ENCODE measurements at places on chromosomes 6 and 20.

GRCh38 chr6:11025921-11026635, 18.0 kb downstream of the ELOVL2 start:
- DNase-seq, result no peak

GRCh38 chr6:25971187-25971821, 8.7 kb downstream of the TRIM38 start:
- peak; percentile 31 for DNase-seq

DNA sequence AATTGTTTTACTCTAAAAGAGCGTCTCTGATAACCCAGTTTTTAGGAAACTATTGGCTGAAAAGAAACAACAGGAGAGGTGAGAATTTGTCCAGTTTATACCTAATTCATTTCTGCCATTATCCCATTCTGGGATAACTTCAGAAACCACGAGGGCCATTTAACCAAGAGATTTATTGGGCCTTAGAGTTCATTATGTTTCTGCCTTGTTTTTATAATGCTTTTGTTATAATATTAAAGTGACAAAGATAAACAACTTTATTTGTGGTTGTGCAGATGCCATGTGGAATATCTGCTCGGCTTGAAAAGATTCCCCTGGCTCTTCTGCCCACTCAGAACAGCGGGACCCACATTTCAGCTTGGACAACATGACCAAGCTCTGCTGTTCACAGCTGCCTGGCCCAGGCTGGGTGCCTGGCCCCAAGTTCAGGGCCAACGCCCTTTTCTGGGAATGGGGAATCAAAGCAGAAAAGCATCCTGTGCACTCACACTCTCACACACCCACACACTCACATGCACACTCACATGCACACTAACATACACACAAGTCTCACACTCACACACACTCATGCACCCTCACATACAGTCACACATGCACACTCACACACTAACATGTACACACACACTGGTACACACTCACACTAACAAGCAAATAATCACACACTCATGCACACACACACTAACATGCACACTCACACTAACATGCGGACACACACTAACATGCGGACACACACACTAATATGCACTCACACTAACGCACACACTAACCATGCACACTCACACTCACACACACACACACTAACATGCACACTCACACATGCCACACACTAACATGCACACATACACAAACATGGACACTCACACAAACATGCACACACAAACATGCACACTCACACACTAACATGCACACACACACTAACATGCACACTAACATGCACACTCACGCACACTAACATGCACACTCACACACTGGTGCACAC, 86.7 kb upstream of the NEDD9 start:
- DNase-seq, result no peak

GRCh38 chr20:63847237-63848002, 13.9 kb upstream of the ABHD16B start:
- DNase-seq, result no peak

- no peak for DNase-seq
Measured at GRCh38 chr6:31009731-31010130, 543 bp upstream of the MUC22 start.

- DNase-seq, result no peak
Measured at GRCh38 chr20:62388839-62389600, 2.1 kb downstream of the RPS21 start.

- no peak for DNase-seq
Measured at GRCh38 chr6:40720375-40720748, 133.2 kb upstream of the LRFN2 start.

DNA sequence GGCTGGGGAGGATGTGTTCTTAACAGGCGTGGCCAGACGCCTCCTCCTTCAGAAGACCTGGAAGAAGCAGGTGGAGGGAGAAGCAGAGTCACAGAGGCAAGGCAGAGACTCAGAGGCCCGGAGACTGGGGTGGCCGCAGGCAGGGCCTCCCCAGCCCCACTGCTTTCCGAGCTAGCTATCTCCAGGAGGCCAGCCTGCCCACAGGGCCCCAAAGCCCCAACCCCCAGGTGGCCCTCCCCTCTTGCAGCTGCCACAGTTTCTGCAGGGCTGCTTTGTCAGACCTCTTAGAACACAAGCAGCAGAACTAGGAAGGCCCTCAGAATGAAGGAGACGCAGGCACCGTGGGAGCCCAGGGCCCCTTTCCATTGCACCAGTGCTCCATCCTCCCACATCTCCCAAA, 69.0 kb upstream of the MLN start:
- no peak for DNase-seq

GRCh38 chr6:159250633-159251032, 81.4 kb downstream of the FNDC1 start:
- DNase-seq, result no peak

- DNase-seq, result no peak
Measured at GRCh38 chr6:79803917-79804316, 143.4 kb downstream of the ELOVL4 start.

- no peak for DNase-seq
Measured at GRCh38 chr6:146595972-146596731, 2.6 kb upstream of the ADGB start.

DNA sequence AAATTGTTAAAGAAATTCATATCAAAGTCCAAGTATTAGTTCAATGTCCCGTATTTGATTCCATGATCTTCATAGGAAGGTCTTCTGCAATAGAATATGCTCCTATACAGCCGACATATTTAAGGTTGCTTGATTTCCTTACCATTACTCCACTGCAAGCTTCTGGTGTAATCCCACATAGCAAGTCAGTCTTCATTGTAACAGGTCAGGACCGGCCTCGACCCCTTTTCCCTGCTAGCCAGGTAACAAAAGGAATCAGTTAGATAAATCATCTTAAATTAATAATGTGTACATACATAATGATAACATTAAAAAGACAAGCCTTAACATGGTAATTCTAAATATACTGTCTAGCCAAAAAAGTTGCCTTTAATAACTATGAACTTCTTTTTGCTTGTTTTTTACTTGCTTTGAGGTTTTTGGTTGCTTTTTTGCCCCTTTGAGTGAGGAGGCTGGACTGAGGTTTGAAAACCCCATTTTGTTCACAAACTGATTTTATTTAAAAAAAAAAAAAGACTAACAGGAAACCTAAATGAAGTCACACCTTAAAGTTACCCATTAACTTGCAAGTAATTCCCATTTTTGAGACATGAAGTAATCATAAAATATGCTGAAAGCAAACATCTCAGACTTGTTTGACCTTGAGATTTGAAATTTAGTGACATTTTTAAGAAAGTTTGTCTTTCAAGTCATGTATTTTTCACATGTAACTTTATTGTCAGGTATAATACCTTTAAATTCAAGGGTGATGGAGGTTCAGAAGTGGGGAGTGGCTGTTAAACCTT, 19.2 kb upstream of the SNX14 start:
- DNase-seq, result no peak

DNA sequence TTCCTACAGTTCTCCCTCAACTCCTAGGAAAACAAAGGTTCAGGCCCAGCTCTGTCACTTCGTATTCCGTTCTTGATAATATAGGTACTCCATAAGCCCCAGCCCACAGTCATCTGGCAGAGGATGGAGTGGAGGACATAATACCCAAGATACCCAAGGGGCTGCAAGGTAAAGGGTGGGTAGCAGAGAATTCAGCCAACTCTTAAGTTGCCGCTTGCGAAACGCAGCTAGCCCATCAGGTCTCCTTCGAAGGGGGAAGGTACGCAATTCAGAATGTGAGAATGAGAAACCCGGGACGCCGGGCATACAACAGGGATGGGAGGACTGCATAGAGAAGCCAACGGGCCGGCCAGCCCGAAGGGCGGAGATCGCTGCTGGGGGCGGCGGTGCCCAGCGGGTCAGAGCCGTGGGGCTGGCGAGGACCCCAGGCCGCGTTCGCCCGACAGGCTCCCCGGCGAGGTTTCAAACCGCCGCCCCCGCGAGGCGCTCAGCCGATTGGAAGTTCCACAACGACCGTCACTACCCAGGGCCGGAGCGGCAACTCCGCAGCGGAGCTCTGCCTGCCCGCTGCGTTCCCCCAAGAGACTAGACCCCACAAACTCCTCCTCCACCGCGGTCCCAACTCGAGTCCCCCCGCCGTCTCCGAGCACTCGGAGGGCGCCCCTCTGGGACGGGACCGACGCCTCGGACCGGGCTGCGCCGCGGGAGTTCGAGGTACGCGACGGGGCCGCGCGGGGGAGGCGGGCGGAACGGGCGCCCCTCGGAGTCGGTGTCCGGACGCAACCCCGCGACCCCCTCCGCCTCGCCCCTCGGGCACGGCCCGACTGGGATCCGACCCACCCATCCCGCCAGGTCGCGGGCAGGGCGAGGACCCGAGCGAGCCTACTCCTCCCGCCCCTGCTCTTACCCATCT, 911 bp downstream of the CDK19 start:
- no peak for DNase-seq

DNA sequence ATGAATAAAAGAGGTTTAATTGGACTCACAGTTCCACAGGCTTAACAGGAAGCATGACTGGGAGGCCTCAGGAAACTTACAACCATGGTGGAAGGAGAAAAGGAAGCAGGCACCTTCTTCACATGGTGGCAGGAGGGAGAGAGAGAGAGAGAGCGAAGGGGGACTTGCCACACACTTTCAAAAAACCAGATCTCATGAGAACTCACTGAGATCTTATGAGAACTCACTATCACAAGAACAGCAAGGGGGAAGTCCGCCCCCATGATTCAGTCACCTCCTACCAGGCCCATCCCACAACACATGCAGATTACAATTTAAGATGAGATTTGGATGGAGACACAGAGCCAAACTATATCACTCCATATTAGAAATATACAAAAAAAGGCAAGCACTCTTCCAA, 6.1 kb upstream of the SIRPD start:
- no peak for DNase-seq

- DNase-seq, result no peak
Measured at GRCh38 chr6:15528870-15529269, 134.0 kb downstream of the DTNBP1 start.

DNA sequence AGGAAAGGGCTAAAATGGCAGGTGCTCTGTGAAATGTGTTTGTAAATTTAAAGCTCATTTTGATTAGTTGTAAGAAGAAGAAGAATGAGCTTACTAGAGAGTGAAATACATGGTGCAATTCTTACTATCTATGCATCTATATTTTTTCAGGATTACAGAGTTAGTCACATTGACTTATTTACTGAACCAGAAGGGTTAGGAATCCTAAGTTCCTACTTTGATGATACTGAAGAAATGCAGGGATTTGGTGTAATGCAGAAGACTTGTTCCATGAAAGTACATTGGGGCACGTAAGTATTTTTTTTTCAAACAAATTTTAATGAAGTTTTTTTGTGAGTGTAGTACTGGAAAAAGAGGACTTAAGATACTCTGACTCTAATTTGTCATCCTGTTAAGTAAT, 99.3 kb downstream of the RTN4IP1 start:
- DNase-seq, result no peak

GRCh38 chr6:105794239-105794638, 291.9 kb upstream of the PRDM1 start:
- DNase-seq, result no peak

- DNase-seq, result no peak
Measured at GRCh38 chr6:46172176-46172575, 1.4 kb upstream of the ENPP5 start.

- DNase-seq, result no peak
Measured at GRCh38 chr6:65229825-65230224, 477.2 kb downstream of the EYS start.

DNA sequence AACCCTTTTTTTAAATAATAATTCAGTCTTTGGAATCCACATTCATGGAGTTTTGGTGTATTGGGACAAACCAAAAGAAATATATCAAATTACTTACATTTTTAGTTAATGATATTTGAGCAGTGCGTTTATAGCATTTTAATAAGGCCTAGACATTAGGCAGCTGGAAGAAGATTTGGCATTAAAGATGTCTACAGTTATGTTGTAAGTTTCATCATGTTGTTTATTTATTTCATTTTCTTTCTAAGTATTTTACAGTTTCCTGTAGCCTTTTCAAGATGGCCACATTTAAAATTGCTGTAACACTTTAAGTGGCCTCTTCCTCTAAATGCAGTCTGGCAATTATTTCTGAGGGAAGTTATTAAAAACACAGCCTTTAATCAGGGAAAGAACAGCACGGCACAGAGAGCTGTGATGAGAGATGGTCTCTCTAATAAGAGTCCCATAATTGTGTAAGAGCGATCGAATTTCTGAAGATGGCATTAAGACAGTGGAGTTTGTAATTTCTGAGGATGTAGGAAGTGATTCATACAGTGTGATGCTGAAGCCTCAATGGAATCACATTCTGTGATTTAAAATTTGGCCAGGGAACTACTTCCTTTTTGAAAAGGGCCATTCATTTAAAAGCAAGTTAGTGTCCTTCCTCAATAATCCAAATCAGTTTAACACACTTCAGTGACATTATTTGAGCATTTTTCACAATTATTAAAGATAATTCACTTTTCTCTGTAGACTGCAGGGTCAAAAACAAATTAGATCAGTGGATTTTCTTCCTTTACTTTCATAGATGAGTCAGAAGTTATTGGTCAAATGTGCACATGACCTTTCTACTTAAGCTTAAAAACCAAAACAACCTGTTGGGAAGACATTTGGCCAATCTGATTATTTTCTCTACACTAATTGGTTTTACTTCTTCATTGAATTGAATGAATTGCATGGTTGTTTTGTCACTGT, 52.4 kb upstream of the EDN3 start:
- DNase-seq, result no peak

- no peak for DNase-seq
Measured at GRCh38 chr6:149503276-149503675, 18.5 kb upstream of the ZC3H12D start.

GRCh38 chr6:2481307-2481706, 235.9 kb upstream of the GMDS start:
- no peak for DNase-seq

DNA sequence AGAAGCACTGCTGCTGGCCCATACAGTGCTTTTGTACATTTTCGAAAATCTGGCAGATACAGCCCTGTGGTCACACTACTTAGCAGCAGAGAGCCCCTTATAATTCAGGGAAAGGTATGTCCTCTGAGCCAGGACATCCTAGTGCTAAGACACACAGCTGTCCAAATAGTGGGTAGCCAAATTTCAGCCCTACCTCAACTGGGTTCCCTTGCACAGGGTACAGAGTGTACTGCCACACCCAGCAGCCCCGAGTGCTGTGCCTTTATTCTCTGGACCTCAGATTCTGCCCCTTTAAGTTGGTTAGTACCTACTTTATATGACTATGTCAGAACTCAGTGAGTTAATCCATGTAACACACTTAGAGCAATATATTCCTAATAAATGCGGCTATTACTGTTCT, 47.6 kb downstream of the PRPH2 start:
- no peak for DNase-seq

DNA sequence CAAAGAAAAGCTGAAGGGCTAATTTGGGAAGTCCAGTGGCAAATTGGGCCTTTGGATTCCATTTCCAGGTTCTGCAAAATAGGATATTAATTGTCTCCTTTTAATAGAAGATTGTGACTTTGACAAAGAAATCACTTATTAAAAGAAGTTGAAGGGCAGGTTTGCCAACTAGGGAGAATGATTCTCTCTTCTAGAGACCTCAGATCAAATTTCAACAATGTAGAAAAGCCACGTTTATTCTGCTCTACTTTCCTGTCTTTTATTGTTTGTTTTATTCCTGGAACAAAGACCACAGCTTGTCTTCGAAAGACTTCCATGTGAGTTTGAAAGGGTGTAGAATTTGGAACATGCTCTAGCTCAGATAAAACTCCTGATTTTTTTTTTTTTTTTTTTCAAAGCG, 65.5 kb upstream of the PRL start:
- DNase-seq, result no peak

All from thoracic aorta (tissue), 2 donors.